Fibroblast of lung (primary cell): ENCODE measurements at places on chromosomes 2 and 18. TPM values are rescaled to one million over a fixed set of nuclear protein-coding genes. Genes with fewer than 3 reads are reported as not detected.

The ALPP gene
- not detected in 2 replicates for total RNA-seq

The NTSR2 gene
- under 0.01 TPM in 1 of 2 replicates, not detected in the other for total RNA-seq

The CLEC4F gene
- not detected in 2 replicates for total RNA-seq

The TEKT4 gene
- not detected in 2 replicates for total RNA-seq

The SULT1C2 gene
- total RNA-seq, result under 0.01 and 0.26 TPM in 2 replicates

The PRSS56 gene
- not detected in 2 replicates for total RNA-seq

The LRRC30 gene
- total RNA-seq, result not detected in 2 replicates

The IL37 gene
- total RNA-seq, result not detected in 2 replicates

The MDH1B gene
- 0.99 and 1.8 TPM in 2 replicates for total RNA-seq

The C2orf80 gene
- not detected in 2 replicates for total RNA-seq

The ASB3 gene
- 31.9 and 32.6 TPM in 2 replicates for total RNA-seq

The NRP2 gene
- total RNA-seq, result 22.9 and 28.7 TPM in 2 replicates

The REG1B gene
- total RNA-seq, result not detected in 2 replicates

The KLHL30 gene
- 0.26 and 1.2 TPM in 2 replicates for total RNA-seq

The DYNAP gene
- total RNA-seq, result not detected in 2 replicates

The DTNA gene
- total RNA-seq, result 28.2 and 38.8 TPM in 2 replicates

The SLC9A2 gene
- total RNA-seq, result not detected in 2 replicates

The GRB14 gene
- total RNA-seq, result 0.26 and 0.33 TPM in 2 replicates

The GRHL1 gene
- 0.77 and 0.99 TPM in 2 replicates for total RNA-seq

The C2orf66 gene
- total RNA-seq, result 0.17 and 0.26 TPM in 2 replicates

The KLHL14 gene
- not detected in 2 replicates for total RNA-seq

The ANKRD62 gene
- not detected in 2 replicates for total RNA-seq

The IMMT gene
- total RNA-seq, result 37.5 and 47.1 TPM in 2 replicates

The SERPINB10 gene
- not detected in 2 replicates for total RNA-seq
